ENCODE measurements at places on chromosomes 3 and 15.

- H3K27me3 ChIP-seq, result no peaks in the 10 kb centered on the region
- H3K4me1 ChIP-seq, result peaks cover 44% of the 10 kb centered on the region
- H3K36me3 ChIP-seq, result peaks cover 28% of the 10 kb centered on the region
- DNase-seq, result peak; percentile 85
- H3K4me3 ChIP-seq, result peak overlapping the region; percentile 13
These were observed 12.0 kb downstream of the CSRNP1 start for GRCh38 chr3:39141171-39141995.

DNA sequence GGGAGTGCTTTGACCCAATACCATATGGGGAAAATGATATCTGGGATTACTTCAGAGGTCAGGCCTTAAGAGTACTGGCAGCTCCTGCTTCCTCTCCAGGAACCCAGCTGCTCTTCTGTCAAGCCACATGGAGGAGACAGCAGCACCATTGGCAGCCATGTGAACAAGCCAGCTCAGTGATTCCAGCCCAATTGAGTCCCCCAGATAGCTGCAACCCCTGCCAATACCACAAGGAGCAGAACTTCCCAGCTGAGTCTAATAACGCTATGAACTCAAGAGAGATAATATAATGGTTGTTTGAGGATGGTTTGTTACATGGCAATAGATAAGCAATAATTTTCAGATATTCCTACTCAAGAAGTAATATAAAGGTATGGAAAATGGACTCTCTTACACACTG is 126.8 kb upstream of the CPNE4 start:
- H3K4me3 ChIP-seq, result no peak overlapping the region
- no peak overlapping the region for H3K27ac ChIP-seq
- H3K36me3 ChIP-seq, result no peaks in the 10 kb centered on the region
- no peak for DNase-seq
- H3K27me3 ChIP-seq, result no peaks in the 10 kb centered on the region

DNA sequence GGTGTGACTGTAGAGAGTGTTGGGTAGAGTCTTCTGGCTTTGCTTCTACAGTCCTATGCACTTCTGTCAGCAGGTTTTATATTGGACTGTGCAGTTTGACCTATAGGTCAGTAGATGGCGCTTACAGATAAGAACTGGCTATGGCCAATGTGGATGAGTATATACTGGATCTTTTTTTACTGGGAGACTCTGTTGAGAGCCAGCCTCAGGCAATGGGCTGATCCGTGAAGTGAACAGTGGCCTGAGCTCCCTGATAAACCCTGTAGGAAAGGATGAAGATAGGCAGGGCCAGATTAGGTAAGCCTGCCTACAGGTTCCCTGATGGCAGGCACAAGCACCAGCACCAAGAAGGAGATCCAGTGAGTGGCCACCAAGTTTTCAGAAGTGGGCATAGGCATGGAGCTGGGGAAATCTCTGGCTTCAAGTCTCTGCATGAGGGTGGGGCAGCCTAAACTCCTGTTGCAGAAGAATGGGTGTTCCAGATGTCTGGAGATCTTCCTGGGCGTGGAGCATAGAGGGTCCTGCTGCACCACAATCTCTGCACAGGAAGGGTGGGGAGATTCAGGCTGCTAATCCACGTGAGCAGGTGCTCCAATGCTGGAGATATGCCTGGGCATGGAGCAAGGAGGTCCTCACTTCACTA is 326.0 kb upstream of the SGO1 start:
- H3K4me3 ChIP-seq, result no peak overlapping the region
- H3K36me3 ChIP-seq, result no peaks in the 10 kb centered on the region
- no peak overlapping the region for H3K27ac ChIP-seq
- no peak for DNase-seq

- no peaks in the 10 kb centered on the region for H3K27me3 ChIP-seq
- no peak overlapping the region for H3K27ac ChIP-seq
- DNase-seq, result no peak
- H3K4me3 ChIP-seq, result no peak overlapping the region
- H3K4me1 ChIP-seq, result peaks cover 7% of the 10 kb centered on the region
These were observed 33.6 kb downstream of the HHLA2 start for GRCh38 chr3:108329947-108330346.

DNA sequence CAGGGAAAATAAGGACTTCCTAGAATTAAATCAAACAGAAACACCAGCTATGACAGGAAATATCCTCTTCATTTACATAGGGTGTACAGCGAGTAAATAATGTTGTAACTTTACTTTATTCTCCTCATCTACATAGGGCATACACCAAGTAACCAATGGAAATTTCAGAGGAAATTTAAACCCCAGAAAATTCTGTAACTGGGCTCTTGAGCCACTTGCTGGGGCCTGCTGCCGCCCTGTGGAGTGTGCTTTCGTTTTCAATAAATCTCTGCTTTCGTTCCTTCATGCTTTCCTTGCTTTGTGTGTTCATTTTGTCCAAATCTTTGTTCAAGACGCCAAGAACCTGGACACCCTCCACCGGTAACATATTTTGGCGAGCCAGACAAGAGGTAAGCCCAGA is 990.4 kb upstream of the CADM2 start:
- H3K4me3 ChIP-seq, result no peak overlapping the region
- no peaks in the 10 kb centered on the region for H3K27me3 ChIP-seq
- no peak overlapping the region for H3K27ac ChIP-seq
- H3K36me3 ChIP-seq, result no peaks in the 10 kb centered on the region
- H3K4me1 ChIP-seq, result no peaks in the 10 kb centered on the region
- DNase-seq, result no peak

GRCh38 chr3:117515309-117515708 is 805.7 kb downstream of the TUSC7 start:
- no peaks in the 10 kb centered on the region for H3K27me3 ChIP-seq
- no peaks in the 10 kb centered on the region for H3K4me1 ChIP-seq
- no peak overlapping the region for H3K4me3 ChIP-seq
- H3K36me3 ChIP-seq, result no peaks in the 10 kb centered on the region

- no peak overlapping the region for H3K27ac ChIP-seq
- no peaks in the 10 kb centered on the region for H3K36me3 ChIP-seq
- no peaks in the 10 kb centered on the region for H3K4me1 ChIP-seq
- H3K27me3 ChIP-seq, result no peaks in the 10 kb centered on the region
- no peak for DNase-seq
These were observed 18.7 kb downstream of the LYSMD2 start for GRCh38 chr15:51718746-51719145.

- no peaks in the 10 kb centered on the region for H3K36me3 ChIP-seq
- DNase-seq, result no peak
- H3K4me3 ChIP-seq, result no peak overlapping the region
- H3K4me1 ChIP-seq, result no peaks in the 10 kb centered on the region
- H3K27ac ChIP-seq, result no peak overlapping the region
- no peaks in the 10 kb centered on the region for H3K27me3 ChIP-seq
These were observed 6.3 kb downstream of the KAT2B start for GRCh38 chr3:20046556-20046955.

- no peaks in the 10 kb centered on the region for H3K36me3 ChIP-seq
- H3K4me1 ChIP-seq, result no peaks in the 10 kb centered on the region
- H3K27ac ChIP-seq, result no peak overlapping the region
- H3K4me3 ChIP-seq, result no peak overlapping the region
- DNase-seq, result no peak
- no peaks in the 10 kb centered on the region for H3K27me3 ChIP-seq
These were observed 89.5 kb downstream of the ZMAT3 start for GRCh38 chr3:178982137-178982536.

GRCh38 chr3:181487236-181487978 is 224.3 kb upstream of the SOX2 start:
- H3K4me3 ChIP-seq, result no peak overlapping the region
- H3K36me3 ChIP-seq, result no peaks in the 10 kb centered on the region
- no peaks in the 10 kb centered on the region for H3K27me3 ChIP-seq
- no peak overlapping the region for H3K27ac ChIP-seq
- H3K4me1 ChIP-seq, result no peaks in the 10 kb centered on the region

- H3K4me3 ChIP-seq, result peak overlapping the region; percentile 88
- H3K27me3 ChIP-seq, result no peaks in the 10 kb centered on the region
- H3K27ac ChIP-seq, result peak overlapping the region; percentile 69
- DNase-seq, result no peak
- H3K4me1 ChIP-seq, result peaks cover 34% of the 10 kb centered on the region
These were observed 525 bp downstream of the NPTN start for GRCh38 chr15:73632670-73633058.

DNA sequence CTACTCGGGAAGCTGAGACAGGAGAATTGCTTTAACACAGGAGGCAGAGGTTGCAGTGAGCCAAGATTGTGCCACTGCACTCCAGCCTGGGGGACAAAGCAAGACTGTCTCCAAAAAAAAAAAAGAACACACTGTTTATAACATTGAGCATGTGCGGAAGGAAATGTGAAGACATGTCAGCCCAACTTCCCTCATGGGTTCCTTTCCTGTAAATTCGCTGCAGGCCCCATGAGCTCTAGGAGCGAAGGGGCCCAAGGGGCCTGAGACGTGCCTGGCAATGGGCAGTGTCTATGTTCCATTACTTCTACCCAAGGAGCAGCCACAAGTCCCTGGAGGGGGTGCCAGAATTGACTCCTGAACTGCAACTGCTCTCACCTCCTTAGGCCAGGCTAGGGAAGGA is 3.2 kb downstream of the PFKFB4 start:
- H3K27ac ChIP-seq, result peak overlapping the region; percentile 84
- no peaks in the 10 kb centered on the region for H3K27me3 ChIP-seq
- no peak for DNase-seq
- peaks cover 38% of the 10 kb centered on the region for H3K4me1 ChIP-seq
- no peaks in the 10 kb centered on the region for H3K36me3 ChIP-seq
- no peak overlapping the region for H3K4me3 ChIP-seq

DNA sequence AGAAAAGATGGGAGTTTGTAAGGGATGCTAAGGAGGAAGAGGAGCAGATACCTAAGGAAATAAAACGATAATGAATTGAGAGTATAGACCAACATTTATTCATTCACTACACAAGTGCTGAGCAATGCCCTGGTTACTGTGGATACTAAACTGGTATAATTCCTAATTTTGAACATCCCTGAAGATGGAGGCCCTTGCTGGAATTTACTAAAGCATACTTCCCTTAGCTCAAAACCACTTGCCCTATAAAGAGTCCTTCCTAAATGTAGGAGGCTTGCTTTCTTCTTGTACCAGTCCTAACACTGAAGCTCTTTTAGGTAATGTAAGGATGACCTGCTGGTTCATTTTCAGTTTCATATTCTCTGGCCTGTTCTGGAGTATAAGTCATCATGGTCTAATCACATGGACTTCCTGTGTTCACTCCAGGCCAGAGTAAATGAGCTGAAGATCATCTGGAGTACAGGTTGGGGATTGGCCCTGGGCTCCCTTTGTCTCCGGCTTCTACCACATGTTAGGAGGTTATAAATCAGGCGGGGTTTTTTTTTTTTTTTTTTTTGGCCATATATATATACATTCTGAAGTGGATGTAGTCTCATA is 40.1 kb upstream of the MTMR10 start:
- no peak for DNase-seq
- H3K36me3 ChIP-seq, result no peaks in the 10 kb centered on the region
- no peak overlapping the region for H3K4me3 ChIP-seq
- no peaks in the 10 kb centered on the region for H3K4me1 ChIP-seq
- H3K27ac ChIP-seq, result no peak overlapping the region
- no peaks in the 10 kb centered on the region for H3K27me3 ChIP-seq

DNA sequence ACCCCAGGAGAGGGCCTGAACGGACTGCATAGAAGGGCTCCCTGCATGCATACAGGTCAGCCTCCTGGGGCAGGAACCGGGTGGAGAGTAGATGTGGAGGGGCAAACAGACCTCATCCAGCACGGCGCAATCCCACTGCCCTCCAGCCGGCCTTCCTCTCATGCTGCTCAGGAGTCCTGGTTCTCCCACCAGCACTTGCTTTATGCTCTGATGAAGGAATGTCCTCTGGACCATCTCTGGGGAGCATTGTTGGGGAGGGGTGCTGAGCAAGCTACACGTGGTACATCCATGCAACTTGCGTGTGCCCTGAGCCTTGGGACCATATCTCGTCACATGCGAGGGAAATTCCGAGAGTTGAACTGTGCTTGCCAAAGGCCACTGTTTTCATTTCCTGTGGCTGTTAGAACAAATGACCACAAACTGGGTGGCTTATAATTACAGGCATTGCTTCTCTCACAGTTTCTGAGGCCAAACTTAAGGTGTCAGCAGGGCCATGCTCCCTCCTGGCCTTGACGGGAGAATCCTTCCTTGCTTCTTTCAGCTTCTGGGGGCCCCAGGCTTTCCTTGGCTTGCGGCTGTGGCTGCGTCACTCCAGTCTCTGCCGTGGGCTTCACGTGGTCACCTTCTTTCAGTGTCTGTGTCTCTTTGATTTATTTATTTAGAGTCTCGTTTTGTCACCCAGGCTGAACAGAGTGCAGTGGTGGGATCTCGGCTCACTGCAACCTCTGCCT is 12.2 kb downstream of the SELENOS start:
- H3K4me3 ChIP-seq, result no peak overlapping the region
- DNase-seq, result no peak
- no peaks in the 10 kb centered on the region for H3K4me1 ChIP-seq

- H3K36me3 ChIP-seq, result no peaks in the 10 kb centered on the region
- DNase-seq, result no peak
- H3K27me3 ChIP-seq, result no peaks in the 10 kb centered on the region
- H3K4me3 ChIP-seq, result no peak overlapping the region
These were observed 119.0 kb downstream of the USP13 start for GRCh38 chr3:179771797-179772196.

DNA sequence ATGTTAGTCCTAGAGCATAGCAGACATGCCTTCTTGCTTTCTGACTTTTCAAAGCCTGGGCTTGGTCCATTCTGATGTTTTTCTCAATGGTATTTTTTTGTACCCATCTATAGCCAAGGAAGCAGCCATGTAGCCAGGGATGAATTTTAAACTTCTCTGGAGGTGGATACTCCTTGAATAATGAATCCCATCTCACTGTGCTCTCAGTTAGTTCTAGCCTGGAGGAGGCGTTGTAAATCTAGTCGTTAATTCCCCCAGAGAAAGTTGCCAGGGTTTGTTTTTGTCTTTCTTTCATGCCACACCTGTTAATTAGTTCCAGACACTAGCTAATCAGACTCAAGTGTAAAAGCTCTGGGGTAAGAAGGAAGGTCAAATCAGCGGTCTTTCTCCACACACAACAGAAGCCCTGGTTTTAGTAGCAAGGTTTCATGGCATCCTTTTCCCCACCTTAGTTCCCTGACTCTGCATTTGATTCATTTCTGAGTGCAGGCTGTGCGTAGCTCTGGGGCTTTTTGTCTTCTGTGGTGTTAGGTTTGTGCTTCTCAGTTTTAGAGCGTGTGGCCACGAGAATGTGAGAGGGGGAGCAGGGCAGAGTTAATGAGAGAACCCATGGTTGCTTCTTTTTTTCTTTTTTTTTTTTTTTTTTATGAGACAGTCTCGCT is 19.7 kb downstream of the PTPRG start:
- H3K4me1 ChIP-seq, result no peaks in the 10 kb centered on the region
- DNase-seq, result no peak
- no peaks in the 10 kb centered on the region for H3K27me3 ChIP-seq
- no peaks in the 10 kb centered on the region for H3K36me3 ChIP-seq
- H3K27ac ChIP-seq, result no peak overlapping the region
